ENCODE measurements at places on chromosomes 2 and 18.

GRCh38 chr18:68498636-68499035, 216.3 kb downstream of the TMX3 start:
- no peak overlapping the region for H3K27ac ChIP-seq
- no peak for DNase-seq
- no peaks in the 10 kb centered on the region for H3K27me3 ChIP-seq
- H3K4me1 ChIP-seq: peaks cover 14% of the 10 kb centered on the region
- H3K4me3 ChIP-seq: no peak overlapping the region

- H3K4me3 ChIP-seq: no peak overlapping the region
- H3K4me1 ChIP-seq: peaks cover 13% of the 10 kb centered on the region
- H3K27me3 ChIP-seq: no peaks in the 10 kb centered on the region
- no peaks in the 10 kb centered on the region for H3K36me3 ChIP-seq
Measured at GRCh38 chr18:26792661-26793060, 72.8 kb downstream of the AQP4 start.

- no peaks in the 10 kb centered on the region for H3K36me3 ChIP-seq
- DNase-seq: no peak
- no peak overlapping the region for H3K4me3 ChIP-seq
- no peaks in the 10 kb centered on the region for H3K27me3 ChIP-seq
- H3K27ac ChIP-seq: no peak overlapping the region
Measured at GRCh38 chr2:52776571-52776970, 991.0 kb upstream of the CHAC2 start.

DNA sequence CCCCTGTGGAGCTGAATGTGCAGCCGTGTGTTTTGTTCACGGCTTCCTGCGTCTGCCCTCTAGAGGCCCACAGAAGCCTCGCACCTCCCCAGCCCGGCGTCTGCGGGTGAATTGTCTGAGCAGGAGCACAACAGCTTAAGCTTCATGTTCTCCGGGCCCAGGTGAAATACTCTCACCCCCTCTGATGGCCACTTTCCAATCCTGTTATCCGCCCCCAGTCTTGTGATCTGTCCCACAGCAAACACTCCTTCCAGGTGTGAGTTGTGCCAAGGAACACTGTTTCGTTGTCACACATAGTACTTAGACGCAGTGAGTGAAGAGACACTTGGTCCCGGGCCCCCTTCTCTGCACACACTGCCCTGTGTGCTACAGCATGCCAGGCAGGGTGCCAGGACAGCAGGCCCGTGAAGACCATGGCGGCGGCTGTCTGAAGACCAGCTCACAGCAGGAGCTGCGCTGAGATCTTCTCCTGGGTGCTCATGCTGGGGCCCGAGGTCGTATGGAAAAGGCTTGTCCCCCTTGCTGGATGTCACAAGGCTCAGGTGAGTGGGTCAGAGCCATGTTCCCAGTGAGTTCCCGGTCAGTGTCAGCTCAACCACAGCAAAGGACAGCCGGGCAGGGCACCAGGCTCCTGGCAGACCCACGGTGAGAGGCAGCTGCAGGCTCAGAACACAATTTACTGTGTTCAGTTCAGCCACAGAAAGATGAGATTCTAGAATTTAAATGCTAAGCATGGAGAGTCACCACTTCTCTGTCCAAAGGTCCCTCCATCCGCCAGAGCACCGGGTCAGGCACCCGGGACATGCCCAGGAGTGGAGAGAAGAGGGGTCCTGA, 6.8 kb upstream of the PXDN start:
- no peak overlapping the region for H3K4me3 ChIP-seq
- H3K27ac ChIP-seq: peak overlapping the region; percentile 44
- peak; percentile 73 for DNase-seq
- peaks cover 6% of the 10 kb centered on the region for H3K36me3 ChIP-seq

DNA sequence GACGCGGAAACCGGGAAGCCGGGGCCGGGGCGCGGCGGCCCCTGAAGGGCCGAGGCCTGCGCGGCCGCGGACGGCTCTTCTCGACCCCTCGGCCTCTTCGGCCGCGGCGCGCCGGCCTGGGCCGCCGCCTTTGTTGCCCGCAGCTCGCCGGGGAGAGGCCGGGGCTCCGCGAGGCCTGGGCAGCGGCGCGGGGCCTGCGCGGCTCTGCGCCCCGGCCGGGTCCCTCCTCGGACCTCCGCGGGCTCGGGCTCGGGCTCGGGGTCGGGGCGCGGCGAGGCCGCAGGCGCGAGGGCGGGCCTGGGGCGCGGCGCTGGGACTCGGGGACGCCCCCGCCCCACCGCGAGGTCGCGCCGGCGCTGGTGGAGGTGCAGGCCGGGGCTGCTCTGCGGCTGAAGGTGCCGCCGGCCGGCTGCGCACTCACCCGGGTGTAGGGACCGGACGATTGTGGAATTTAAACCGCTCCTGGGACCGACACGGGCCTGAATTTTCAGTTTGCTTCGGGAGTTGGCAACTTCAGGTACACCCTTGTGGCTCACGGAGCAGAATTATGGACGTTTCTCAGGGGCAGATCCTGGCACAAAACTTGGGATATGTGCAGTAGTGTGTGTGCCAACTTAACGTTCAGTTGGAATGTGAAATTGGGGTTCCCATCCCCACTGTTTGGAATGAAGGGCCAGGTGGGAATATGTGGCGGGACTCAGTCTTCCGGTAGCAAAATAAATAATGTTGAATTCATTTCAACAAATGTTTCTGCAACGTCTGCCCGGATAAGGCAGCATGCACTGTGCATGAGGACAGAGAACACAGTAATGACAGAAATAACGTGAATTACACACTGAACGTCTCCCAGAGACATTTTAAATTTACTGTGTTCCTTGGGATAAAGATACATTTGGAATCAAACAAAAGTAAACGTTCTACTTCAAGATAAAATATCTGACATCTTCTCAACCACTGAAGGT, 787 bp downstream of the SOCS6 start:
- H3K27ac ChIP-seq: peak overlapping the region; percentile 99
- H3K27me3 ChIP-seq: no peaks in the 10 kb centered on the region
- peaks cover 44% of the 10 kb centered on the region for H3K4me1 ChIP-seq
- no peaks in the 10 kb centered on the region for H3K36me3 ChIP-seq
- peak; percentile 67 for DNase-seq

GRCh38 chr2:236117401-236117800, 50.8 kb downstream of the GBX2 start:
- H3K4me3 ChIP-seq: no peak overlapping the region
- peak overlapping the region; percentile 61 for H3K27ac ChIP-seq
- DNase-seq: no peak
- peaks cover 15% of the 10 kb centered on the region for H3K4me1 ChIP-seq
- H3K36me3 ChIP-seq: peaks cover 5% of the 10 kb centered on the region

DNA sequence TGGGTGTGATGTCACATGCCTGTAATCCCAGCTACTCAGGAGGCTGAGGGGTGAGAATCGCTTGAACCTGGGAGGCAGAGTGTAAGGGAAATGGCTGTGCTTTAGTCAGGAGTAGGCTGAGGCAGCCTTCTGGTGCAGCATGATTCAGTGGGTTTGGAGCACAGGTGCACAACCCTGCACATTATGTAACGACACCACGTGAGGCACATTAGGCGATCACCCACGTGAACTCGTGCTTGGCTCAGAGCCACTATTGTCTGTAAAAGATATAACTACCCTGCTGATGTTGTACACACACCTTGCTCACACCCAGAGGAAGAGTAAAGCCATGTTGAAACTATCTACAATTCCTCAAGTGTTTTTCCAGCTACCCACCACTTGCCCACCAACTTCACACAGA, 54.8 kb upstream of the ZC3H15 start:
- no peak overlapping the region for H3K4me3 ChIP-seq
- H3K36me3 ChIP-seq: peaks cover 6% of the 10 kb centered on the region
- no peak for DNase-seq
- H3K27ac ChIP-seq: no peak overlapping the region
- H3K4me1 ChIP-seq: no peaks in the 10 kb centered on the region

- H3K4me1 ChIP-seq: peaks cover 7% of the 10 kb centered on the region
- H3K4me3 ChIP-seq: no peak overlapping the region
- H3K27ac ChIP-seq: no peak overlapping the region
- H3K36me3 ChIP-seq: peaks cover 27% of the 10 kb centered on the region
Measured at GRCh38 chr2:147980940-147981528, 39.5 kb downstream of the ORC4 start.

DNA sequence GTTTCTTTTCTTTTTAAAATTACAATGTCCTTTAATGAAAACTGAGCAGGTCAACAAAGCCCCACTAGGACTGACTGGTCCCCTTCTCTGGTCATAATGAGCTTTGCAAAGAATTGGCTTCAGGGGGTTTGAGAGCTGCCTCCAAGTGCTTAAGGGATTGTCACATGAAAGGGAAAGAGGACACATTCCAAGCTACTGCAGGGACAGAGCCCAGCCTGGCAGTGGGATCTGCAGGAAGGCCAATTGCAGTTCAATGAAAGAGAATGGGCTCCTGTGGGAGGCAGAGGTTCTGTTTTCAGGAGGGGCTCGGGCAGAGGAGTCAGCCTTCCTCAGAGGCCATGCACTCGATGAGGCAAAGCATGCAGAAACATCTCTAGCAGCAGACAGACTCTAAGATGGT, 84.1 kb upstream of the ACKR3 start:
- H3K27me3 ChIP-seq: no peaks in the 10 kb centered on the region
- H3K4me1 ChIP-seq: peaks cover 11% of the 10 kb centered on the region
- peaks cover 52% of the 10 kb centered on the region for H3K36me3 ChIP-seq
- H3K4me3 ChIP-seq: no peak overlapping the region

DNA sequence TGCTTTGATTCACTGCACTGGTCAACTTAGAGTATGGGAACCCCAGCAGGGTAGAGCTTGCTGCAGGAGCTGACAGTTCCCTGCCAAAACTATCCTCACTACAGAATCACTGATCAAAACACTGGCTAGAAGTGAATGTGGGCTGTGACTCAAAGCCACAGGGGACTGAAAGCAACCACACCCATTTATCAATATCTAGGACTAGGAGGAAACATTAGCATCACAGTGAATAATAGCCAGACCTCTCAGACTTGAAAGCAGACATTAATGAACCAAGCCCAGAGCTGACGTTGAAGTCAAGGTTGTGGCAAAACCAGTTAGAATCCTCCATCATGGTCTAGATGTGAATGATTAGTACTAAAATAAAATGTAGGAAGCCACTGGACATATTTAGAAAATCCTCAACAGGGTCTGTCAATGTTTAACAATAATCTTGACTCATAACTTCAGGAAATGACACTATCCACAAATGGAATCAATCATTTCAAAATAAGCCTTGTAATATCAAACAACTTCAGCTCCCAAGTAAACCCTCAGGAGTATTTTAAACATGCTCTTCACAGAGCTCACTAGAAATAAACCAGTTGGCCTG, 131.4 kb downstream of the CDH20 start:
- H3K27ac ChIP-seq: no peak overlapping the region
- DNase-seq: no peak
- no peak overlapping the region for H3K4me3 ChIP-seq

- no peaks in the 10 kb centered on the region for H3K27me3 ChIP-seq
- H3K27ac ChIP-seq: no peak overlapping the region
- H3K36me3 ChIP-seq: peaks cover 31% of the 10 kb centered on the region
- no peak for DNase-seq
Measured at GRCh38 chr2:1675633-1676032, 68.7 kb downstream of the PXDN start.

DNA sequence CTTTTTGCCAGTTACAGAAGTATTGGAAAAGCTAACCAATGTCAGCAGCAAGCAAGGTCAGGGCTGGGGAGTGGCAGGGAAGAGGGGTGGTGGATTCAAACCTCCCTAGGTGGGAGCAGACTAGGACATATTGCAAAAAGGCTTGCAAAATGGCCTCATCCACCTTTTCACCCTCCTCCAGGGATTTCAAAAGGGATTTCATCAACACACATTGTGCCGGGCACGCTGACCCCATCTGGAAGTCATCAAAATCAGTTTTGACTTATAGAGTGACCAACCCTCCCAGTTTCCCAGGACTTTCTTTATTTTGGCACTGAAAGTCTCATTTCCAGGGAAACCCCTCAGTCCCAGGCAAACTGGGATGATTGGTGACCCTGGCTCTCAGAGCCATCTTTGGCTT, 94.7 kb downstream of the BIN1 start:
- H3K27me3 ChIP-seq: no peaks in the 10 kb centered on the region
- no peaks in the 10 kb centered on the region for H3K36me3 ChIP-seq

DNA sequence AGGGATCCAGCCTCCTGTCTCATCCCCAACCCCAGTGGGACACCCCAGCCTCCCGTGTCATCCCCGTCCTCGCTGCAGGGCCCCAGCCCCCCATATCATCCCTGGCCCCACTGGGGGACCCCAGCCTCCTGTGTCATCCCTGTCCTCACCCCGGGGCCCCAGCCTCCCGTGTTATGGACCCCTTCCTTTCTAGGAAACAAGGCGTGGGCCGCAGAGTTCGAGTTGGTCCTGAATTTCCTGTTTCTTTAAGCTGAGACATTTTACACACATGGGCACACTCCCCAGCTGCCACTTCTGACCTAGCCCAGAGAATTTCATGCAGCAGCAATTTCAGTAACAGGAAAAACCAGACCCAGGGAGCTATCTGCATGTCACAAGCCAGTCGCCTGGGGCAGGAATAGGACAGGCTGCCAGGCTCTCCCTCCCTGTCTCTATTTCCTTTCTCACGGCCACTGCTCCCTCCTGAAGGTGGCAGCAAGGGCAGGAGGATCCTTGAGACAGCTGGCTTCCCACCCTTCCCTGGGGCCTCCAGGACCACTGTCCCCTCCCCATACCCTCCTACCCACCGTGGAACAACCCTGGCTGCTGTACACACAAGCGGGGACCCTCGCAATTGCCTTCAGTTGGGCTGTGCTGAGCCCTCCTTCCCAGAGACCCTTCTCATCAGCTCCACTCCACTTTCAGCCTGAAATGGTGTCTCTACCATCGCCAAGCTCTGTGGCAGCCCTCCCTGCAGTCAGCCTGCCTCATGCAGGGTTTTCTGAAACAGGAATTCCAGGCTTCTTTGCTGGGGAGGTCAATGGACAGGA, 141.9 kb upstream of the ID2 start:
- peak; percentile 58 for DNase-seq

- H3K27me3 ChIP-seq: peaks cover 24% of the 10 kb centered on the region
- H3K36me3 ChIP-seq: no peaks in the 10 kb centered on the region
- peak overlapping the region; percentile 55 for H3K4me3 ChIP-seq
Measured at GRCh38 chr2:10300997-10301940, 1.4 kb upstream of the HPCAL1 start.

- H3K4me3 ChIP-seq: no peak overlapping the region
- no peaks in the 10 kb centered on the region for H3K4me1 ChIP-seq
- no peak overlapping the region for H3K27ac ChIP-seq
- H3K27me3 ChIP-seq: peaks cover 4% of the 10 kb centered on the region
Measured at GRCh38 chr2:124763611-124764010, 738.5 kb downstream of the CNTNAP5 start.

DNA sequence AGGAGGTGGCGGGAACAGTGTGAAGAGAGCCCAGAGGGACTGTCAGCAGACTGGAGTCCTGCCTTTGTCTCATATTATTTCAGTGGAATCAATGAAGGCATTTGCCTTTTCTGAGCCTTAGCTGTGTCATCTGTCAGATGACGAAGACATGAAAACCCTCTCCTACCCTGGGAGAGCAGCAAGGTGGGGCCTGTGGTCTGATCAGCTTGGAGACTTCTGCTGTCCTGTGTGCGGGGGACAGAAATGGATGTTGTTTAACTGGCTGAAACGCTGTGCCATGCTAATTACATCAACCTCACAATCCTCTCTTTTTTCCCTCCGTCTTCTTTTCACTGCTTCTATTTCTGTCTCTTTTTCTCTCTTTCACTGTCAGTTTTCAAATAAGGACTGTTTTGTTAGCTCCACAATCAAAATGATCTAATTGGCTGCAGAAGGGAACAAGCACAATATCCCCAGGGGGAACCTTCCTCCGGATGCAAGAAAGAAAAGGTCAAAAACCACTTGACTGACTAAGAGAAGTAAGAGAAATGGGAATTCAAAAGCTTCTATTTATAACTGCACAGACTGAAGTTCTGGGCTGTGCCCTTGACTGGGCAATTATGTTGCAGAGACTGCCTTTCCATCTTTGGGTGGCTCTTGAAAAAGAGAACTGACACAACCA, 340.1 kb downstream of the CLIP4 start:
- no peak overlapping the region for H3K4me3 ChIP-seq
- peaks cover 3% of the 10 kb centered on the region for H3K4me1 ChIP-seq
- no peaks in the 10 kb centered on the region for H3K27me3 ChIP-seq

All from mesothelial cell of epicardium (in vitro differentiated cells).